Endothelial cell (in vitro differentiated cells): ENCODE measurements at places on chromosomes 13 and 19.
A peak's percentile ranks its signal among the peaks of the same experiment; 100 is the strongest.

- DNase-seq, result no peak
Measured at GRCh38 chr13:30882026-30882850, 23.8 kb upstream of the MEDAG start.

DNA sequence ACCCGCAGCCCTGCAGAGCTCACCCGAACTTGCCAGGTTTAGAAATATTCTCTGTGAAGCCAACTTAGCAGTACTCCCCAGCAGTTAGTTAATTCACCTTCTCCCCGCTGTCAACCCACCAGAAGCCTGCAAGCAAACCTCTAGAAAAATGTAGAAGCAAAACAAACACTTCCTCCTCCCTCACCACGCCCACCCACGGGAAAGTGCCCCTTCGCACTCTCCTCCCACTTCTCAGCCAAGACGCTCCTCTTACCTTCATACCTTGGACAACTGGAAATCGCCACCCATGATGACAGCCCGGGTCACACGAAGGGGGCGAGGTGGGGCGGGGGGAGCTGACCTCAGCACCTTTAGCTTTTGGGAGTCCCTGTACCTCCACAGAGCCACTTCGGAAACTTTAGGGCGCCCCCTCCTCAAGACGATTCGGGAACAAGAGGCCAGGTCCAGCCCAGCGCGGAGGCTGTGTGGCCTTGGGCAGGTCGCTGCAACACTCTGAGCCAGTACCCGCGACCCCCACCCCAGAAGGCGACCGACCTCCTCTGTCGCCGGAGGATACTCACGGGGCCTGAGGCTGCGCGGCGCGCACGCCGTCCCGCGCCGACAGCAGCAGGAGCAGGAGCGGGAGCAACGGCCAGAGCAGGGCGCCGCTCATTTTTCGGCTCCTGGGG lies 485 bp downstream of the CPAMD8 start:
- no peak for DNase-seq

DNA sequence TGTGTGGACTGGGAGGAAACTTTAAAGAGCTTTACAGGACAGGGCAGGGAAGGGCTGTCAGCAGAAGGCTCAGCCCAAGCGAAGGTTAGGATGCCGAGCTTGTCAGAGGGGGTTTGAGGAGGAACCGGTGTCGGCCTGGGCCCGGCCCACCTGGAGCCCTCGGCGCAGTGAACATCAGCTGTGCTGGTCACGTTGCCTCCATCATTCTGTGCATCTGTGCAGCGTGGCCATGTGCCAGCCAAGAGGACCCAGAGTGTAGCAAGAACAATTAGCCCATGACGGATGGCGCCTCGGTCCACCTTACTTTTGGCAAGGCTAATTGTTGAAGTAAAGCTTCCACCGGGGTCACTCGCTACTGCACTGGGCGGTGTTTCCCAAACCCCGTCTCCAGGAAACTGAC lies 161.4 kb downstream of the PTPRS start:
- no peak for DNase-seq

GRCh38 chr19:44585371-44586133 lies 27.8 kb upstream of the IGSF23 start:
- DNase-seq, result no peak

DNA sequence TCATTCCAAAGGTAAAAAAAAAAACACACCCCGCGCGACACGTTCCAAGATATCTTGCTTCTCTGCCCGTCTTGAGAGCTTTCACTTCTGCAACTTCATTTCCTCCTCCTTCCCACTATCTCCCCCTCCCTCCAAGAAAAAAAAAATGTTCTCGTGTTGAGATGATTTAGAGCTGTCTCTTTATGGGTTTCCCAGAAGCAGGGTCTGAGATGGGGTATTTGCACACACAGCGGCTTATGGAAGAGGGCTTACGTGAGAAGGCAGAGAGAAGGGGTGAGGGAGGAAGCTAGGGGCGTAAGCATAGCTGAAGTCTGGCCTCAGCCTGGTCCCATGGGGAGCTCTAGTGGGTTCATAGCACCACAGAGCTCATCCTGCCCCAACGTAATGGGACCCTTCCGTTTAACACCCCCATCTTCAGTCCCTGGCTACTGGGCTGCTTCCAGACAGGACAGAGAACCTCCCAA lies 31.3 kb upstream of the USE1 start:
- no peak for DNase-seq

GRCh38 chr19:41863209-41863931 lies 3.3 kb downstream of the RPS19 start:
- DNase-seq, result no peak

- DNase-seq, result no peak
Measured at GRCh38 chr19:50475101-50475568, 1.2 kb upstream of the EMC10 start.

- peak; percentile 96 for DNase-seq
Measured at GRCh38 chr19:45001087-45001739, at the start of gene RELB. Gene RELB (plus strand): TSS chr19:45001464. CDS start chr19:45001580, 116 bp downstream.

- DNase-seq, result no peak
Measured at GRCh38 chr19:1272423-1273262, 2.7 kb upstream of the FAM174C start.

DNA sequence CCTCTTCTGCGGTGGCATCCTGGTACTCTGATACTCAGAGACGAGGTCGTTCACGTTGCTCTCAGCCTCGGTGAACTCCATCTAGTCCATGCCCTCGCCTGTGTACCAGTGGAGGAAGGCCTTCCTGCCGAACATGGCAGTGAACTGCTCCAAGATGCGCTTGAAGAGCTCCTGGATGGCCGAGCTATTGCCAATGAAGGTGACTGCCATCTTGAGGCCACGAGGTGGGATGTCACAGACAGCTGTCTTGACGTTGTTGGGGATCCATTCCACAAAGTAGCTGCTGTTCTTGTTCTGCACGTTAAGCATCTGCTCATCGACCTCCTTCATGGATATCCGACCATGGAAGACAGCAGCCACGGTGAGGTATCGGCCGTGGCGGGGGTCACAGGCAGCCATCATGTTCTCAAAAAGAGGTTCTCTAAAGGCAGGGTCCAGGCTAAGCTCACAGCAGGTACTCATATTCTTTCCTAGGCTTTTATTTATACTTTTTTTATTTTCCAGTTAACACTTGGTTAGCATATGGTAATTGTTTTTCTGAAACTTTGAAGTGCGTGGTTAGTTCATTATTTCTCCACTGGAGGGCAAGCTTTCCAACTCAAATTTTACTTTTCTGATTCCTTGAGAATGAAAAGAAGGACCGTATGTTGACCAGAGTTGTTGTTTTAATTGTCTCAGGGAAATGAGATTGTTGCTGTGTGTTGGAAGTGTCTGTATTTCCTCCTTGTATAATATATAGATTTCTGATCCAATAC lies 72.4 kb upstream of the RGCC start:
- no peak for DNase-seq

- DNase-seq, result no peak
Measured at GRCh38 chr19:21128901-21129698, 12.7 kb upstream of the ZNF431 start.

GRCh38 chr19:51905206-51905605 lies 389 bp upstream of the ZNF649 start:
- DNase-seq, result no peak

DNA sequence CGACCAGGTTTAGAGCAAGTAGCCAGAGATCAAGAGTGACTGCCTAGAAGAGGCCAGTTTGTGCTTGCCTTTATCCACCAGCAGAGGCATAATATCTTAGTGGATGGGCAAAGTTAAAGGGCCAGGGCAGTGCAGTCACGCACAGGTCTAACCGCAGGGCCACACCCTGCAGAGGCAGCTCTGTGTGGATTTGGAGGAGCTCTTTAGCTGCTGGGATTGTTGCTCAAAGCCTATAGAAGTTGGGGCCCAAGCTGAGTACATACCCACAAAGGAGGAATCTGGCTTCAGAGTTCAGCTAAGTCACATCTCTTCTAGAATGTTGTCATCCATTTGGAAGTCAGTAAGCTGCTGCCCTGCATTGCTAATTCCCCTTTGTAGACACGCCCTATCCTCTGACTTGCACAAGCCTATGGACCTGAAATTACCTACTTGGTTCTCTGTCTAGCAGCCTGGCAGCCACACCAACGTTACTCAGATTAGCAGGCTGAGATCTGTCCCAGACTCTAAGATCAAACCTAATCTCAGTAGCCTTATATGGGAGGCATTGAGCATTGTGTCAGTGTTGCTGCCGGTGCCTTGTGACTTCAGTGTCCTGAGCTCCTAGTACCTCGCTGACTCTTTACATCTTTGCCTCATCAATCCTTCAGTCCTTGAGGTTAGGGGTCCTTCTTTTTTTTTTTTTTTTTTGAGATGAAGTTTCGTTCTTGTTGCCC lies 102.9 kb upstream of the STARD13 start:
- DNase-seq, result no peak

- no peak for DNase-seq
Measured at GRCh38 chr13:45828256-45828968, 23.1 kb downstream of the SIAH3 start.

DNA sequence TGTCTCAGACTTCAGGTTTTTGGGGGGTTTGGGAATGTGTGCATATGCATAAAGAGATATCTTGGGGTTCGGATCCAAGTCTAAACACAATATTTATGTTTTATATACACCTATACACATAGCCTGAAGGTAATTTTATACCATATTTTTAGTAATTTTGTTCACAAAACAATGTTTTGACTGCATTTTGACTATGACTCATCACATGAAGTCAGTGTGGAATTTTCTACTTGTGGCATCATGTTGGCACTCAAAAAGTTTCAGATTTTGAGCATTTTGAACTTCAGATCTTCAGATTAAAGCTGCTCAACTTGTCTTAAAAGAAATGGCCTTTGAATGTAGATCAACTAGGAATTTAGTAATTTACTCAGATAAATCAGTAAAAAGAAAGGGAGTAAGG lies 712.9 kb upstream of the GPC6 start:
- no peak for DNase-seq

DNA sequence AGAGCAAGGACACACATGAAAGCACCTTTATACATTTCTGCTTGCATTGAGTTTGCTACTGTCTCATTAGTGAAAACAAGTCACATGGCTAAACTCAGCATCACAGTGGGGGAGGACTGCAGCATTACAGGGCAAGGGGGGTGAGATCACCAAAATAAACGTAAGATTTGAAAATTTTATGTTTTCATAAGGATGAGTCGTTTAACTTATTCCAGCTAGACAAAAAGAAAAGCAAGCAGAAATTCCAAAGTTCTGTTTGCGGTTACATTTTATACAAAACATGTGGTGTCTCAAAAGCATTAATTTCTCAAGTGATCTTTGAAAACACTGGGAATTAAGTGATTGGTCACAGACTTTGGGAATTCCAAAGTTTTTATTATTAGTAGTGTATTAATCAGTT lies 261.4 kb upstream of the RXFP2 start:
- DNase-seq, result no peak

GRCh38 chr19:9146882-9147281 lies 6.7 kb downstream of the ZNF317 start:
- DNase-seq, result no peak

GRCh38 chr19:48190288-48190884 lies 19.9 kb downstream of the ZSWIM9 start:
- peak; percentile 42 for DNase-seq

DNA sequence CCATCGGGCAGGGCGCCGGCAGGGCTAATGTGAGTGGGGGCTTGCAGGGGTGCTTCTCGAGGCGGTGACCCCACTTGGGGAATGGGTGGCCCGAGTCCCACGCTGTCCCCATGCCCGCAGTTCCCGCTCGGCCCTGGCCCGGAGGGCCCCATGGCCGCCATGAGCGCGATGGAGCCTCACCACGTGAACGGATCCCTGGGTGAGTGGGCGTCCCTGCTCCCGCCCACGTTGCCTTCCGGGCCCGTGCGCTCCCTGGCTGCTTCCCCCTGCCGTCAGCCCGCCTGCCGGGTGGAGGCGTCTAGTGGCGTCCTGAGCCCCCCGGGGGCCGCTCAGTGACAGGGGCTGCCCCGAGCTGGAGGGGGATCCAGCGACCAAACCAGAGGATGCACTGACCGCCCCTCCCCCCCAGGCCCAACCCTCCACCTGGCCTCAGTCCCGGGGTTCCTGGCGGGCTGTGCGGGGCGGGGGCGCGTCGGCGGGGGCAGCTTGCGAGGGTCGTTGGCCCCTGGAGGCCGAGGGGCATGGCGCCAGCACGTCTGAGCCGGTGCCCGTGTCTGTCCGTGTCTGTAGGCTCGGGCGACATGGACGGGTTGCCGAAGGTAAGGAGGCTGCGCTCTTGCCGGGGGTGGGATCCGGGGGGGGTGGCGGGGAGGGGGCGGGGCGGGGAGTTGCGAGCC lies 4.8 kb downstream of the ISYNA1 start:
- DNase-seq, result no peak

DNA sequence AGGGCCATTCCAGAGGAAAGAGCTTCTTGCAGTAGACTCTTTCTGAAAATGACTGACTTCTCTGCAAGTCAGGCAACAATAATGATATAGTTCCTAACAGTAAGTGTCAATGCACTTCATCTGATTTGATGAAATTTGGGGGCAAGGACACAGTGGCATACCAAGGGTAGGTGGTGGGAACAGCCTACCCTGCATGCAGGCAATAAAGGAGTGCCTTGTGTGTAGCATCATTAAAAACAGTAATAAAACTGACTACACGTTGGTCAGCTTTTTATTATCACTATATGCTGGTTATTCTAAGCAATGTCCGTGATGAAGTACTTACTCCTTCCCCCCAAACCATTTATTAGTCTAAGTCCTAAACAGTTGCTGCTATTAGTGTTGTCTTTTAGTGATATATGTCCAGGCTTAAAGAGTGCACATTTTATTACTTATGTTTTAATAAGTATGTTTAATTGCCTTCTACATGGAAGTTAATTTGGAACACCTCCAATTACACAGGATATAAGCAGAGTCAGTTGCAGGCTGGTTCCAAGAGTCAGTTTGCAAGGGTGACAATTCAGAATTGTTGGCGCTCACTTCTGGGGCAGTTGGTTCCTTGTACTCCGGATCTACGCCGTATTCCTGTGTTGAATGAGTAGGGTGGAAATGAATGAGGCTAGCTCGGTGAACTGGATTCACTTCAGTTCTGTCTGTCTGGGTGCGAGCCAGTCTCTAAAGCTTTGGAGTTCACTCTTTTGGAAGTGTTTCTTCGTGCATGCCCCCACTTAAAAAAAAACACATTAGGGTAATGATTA lies 84.0 kb downstream of the RGCC start:
- no peak for DNase-seq

- DNase-seq, result no peak
Measured at GRCh38 chr13:71979616-71980015, 112.6 kb upstream of the DACH1 start.

DNA sequence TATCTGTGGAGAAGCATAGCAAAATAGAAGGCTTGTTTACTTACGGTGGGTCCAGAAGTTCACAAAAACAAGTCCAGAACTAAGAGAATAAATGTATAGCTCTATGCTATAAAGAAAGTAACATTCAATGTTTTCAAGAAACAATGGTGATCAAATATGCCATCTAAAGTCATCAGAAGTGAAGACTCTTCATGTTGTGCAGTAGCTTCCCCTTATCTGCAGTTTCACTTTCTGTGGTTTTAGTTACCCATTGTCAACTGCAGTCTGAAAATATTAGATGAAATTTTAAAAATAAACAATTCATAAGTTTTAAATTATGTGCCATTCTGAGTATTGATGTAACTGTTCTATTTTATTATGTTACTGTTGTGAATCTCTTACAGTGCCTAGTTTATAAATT lies 72.5 kb downstream of the EDNRB start:
- no peak for DNase-seq
